Ammon's horn (tissue), 1 donor: ENCODE measurements at places on chromosomes 13 and 19.

- DNase-seq = no peak
Observed at GRCh38 chr13:71485913-71486312, 381.1 kb downstream of the DACH1 start.

DNA sequence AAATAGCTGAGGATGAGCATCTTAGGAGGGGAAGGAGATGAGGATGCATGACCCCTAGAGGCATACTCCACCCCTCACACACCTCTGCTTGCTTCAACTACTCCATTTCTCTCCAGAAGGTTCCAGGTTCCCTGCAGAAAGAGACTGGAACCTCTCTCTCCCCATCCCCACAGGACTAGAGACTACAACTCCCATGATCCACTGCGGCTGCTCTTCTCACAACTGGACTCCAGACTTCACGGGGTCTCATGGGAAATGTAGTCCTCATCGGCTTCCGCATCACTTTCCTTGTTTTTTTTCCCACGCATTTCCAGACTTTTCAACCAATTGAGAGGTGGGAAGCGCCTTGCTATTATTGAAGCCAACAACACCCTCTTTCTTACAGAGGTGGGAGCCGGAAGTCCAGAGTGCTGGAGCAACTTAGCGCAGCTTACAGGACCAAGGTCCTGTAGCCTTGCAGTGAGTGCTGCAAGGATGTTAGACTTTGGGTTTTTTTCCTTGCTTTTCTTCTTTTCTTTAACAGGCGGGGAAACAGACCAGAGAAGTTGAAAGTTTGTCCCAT is 13.9 kb upstream of the CACNG6 start:
- peak; percentile 95 for DNase-seq

- DNase-seq = no peak
Observed at GRCh38 chr19:16581145-16581970, 9.1 kb upstream of the SLC35E1 start.

GRCh38 chr19:51978882-51979281 is 7.8 kb downstream of the ZNF350 start:
- DNase-seq = no peak

GRCh38 chr13:35891507-35892441 is 239.4 kb downstream of the DCLK1 start:
- no peak for DNase-seq

DNA sequence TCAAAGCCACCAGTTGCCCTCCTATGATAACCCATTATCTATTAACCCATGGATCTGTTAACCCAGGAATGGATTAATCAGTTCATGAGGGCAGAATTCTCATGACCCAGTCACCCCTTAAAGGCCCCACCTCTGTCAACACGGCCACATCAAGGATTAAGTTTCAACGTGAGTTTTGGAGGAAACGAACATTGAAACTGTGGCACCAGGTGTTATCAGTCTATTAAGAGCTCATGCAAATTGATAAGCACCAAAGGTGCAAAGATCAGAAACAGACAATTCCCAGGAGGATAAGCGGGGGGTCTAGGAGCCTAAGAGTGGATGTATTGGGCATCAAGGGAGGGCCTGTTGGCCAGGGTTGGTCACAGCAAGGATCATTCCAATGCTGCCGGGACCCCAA is 19.9 kb upstream of the ELAVL1 start:
- DNase-seq = no peak

- DNase-seq = no peak
Observed at GRCh38 chr13:112522578-112522977, 65.4 kb downstream of the TUBGCP3 start.

DNA sequence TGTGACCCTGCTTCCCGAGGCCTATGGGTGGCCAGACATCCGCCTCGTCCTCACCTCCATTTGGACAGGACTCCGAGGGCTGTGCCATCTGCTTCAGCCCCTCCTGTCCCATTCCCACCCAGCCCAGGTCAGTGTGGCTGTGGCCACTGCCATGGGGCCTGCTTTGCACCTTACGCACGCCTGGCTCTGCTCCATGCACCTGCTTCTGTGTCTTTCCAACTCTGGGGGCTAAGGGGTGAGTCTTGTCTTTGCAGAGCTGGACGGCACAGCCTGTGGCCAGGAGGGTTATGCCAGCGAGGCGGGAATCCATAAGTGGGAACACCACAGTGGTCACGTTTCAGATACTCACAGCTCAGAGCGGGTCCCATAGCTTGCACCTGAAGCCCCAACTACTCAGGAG is 5.2 kb upstream of the ZNF554 start:
- no peak for DNase-seq

GRCh38 chr19:13701624-13702023 is 62.7 kb upstream of the MRI1 start:
- DNase-seq = no peak

- DNase-seq = no peak
Observed at GRCh38 chr19:56116606-56117005, 4.5 kb downstream of the ZNF787 start.

- DNase-seq = peak; percentile 77
Observed at GRCh38 chr19:49145573-49146407, 9.4 kb downstream of the HRC start.

GRCh38 chr13:24249624-24250023 is 59.8 kb upstream of the C1QTNF9 start:
- no peak for DNase-seq

DNA sequence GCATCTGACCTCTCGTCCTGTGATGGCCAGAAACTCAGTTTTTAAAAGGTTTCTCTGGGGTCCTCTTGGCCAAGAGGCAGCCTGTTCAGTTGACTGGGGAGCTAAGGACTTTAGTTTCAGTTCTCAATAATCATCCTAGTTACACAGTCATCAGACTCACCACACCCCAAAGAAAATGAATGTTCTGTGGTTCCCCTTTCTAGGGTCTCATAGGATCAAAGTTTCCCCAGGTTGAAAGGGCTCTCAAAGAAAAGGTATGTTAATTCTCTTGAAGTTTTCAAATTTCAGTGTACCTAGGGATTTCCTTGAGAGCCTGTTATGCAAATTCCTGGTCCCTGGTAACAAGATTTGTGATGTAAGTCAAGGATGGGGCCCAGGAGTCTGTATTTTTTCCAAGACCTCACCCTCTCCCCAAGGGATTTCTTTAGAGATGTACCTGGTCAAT is 94.9 kb downstream of the FAM216B start:
- no peak for DNase-seq

- DNase-seq = peak; percentile 93
Observed at GRCh38 chr19:11339254-11340098, at the start of gene RAB3D. Gene RAB3D, minus strand, starts transcription at chr19:11339657. Its CDS starts 2,258 bp downstream, at chr19:11337399.

GRCh38 chr13:91278888-91279287 is 68.6 kb upstream of the MIR17HG start:
- no peak for DNase-seq

DNA sequence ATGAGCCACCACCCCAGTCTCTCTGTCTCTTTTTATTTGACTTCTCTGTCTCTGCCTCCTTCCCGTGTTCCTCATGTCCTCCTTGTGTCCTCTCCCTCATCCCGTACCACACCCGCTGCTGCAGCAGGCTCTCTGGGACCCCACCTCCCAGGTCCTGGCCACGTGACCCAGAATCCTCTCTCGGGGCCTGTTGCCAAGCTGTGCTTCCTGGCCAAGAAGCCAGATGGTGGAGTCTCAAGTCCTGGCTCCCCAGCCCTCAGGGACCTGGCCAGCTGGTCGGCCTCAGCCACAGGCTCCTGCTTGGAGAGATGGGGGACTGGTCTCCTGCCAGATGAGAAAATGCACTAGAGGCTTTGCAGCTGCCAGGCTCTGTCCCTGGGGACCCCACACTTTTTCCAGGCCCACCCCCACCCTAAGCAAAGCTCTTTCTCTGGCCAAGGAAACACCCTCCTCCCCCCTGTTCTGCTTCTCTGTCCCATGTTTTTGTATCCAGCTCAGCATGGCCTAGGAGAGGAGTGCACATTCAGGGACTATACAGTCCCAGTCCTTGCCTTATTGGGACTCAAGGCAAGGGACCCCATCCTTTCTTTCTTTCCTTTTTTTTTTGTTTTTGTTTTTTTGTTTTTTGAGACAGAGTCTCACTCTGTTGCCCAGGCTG is 34.3 kb upstream of the SHKBP1 start:
- DNase-seq = peak; percentile 30

- DNase-seq = no peak
Observed at GRCh38 chr13:27516103-27516502, 65.7 kb upstream of the MTIF3 start.

DNA sequence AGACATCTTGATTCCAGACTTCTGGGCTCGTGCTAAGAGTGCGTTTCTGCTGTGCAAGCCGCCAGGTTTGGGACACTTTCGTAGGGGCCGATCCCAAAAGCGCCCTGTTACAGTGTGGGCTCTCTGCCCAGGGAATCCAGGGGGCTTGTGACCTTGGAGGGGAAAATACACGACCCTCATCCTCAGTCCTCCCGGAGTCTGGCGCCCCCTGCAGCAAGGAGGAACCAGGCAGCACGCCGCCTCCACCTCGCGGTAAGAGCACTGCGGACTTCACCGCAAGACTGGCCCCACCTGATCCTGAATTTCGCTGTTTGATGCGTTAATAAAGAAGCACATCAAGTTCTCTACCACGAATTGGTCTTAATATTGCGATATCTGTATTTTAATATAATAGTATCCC is 5.2 kb downstream of the POLRMT start:
- no peak for DNase-seq

DNA sequence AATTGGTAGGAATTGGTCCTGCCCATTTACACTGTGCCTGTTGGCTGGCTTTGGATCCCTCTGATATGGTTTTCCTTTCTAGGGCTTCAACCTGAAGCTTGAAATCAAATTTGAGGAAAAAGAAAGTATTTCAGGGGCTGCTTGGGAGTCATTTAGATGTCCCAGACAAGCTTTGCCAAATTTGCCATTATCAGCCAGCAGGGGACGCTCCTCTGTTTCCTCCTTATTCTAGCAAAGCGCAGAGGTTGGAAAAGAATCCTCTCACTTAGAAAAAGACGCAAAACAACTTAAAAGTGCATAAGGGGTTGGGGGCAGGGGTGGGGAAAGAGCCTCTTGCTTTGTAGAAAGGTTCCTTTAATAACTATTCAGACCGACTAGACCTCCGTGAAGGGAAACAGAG is 1211.1 kb upstream of the PCDH20 start:
- no peak for DNase-seq

GRCh38 chr13:40388617-40389016 is 277.8 kb downstream of the FOXO1 start:
- no peak for DNase-seq

- DNase-seq = peak; percentile 50
Observed at GRCh38 chr19:932648-933552, 7.1 kb downstream of the ARID3A start.

GRCh38 chr13:30615481-30615865 is 2.2 kb upstream of the USPL1 start:
- DNase-seq = no peak

DNA sequence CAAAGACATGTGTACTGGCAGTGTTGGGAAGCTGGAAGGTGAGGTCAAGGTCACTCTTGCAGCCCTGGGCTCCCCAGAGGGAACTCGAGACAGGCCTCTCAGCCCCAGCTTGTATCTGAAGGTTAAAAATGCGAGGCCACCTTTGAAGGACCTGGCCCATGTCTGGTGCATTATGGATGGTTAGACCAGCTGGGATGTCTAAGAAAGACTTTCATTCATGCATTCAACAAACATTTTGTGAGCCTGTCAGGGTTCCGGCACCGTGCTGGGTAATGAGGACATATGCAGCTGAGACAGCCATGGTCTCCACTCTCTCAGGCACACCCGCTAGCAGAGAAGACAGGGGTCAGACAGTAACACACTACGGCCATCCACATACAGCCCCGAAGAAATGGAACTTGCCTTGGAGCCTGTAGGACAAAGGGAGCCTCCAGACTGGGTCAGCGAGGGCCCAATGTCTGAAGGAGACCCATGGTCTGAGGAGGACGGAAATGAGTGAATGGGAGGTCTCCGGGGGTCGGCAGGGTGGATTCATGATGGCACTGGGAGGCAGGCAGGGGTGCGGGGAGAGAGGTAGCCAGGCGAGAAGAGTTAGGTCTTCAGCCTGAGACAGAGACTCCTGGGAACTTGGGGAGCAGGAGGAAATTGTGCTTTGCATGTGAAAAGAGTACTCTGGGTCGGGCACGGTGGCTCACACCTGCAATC is 19.0 kb downstream of the VSTM2B start:
- no peak for DNase-seq

DNA sequence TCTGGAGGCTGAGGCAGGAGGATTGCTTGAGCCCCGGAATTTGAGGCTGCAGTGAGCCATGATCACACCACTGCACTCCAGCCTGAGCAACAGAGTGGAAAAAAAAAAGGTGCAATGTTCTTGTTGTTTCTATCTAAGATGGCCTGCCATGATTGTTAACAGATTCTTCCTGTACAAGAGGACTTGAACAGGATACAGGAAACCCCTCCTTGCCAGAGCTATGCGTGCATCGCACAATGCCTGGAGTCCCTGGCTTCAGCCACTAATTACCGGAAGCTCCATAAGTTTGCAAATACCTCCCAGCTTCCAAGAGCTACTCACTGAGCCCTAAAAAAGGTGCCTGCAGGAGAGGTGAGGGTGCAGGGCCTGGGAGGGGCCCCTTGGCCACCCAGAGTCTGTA is 13.1 kb upstream of the HIF3A start:
- DNase-seq = no peak

- DNase-seq = no peak
Observed at GRCh38 chr13:104773775-104774174, 1707.6 kb upstream of the SLC10A2 start.

DNA sequence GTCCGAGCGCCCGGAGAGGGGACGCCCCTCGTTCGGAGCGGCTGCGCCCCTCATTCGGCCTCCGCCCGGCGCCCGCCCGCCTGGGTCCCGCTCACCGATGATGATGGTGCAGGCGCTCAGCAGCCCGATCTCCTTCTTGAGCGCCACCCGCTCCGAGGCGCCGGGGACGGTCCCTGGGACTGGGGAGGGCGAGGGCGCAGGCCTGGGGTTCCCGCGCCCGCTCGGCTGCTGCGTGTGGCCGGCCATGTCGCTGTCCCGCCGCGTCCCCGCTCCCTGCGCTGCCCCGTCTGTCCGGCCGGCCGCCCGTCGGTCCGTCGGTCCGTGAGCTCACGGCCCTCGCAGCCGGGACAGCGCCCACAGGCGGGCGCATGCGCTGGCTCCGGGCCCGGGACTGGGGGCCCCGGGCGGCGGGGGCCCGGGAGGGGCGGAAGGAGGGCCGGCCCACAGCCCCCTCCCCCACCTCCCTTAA is at the start of gene SLC7A10:
SLC7A10 (minus strand) TSS at position 393 of the 469 bp plus-strand sequence; CDS start at position 246, 147 bp downstream.
- DNase-seq = no peak
